Adipocyte (in vitro differentiated cells): ENCODE measurements at places on chromosomes 1 and 21.
A peak's percentile ranks its signal among the peaks of the same experiment; 100 is the strongest.

DNA sequence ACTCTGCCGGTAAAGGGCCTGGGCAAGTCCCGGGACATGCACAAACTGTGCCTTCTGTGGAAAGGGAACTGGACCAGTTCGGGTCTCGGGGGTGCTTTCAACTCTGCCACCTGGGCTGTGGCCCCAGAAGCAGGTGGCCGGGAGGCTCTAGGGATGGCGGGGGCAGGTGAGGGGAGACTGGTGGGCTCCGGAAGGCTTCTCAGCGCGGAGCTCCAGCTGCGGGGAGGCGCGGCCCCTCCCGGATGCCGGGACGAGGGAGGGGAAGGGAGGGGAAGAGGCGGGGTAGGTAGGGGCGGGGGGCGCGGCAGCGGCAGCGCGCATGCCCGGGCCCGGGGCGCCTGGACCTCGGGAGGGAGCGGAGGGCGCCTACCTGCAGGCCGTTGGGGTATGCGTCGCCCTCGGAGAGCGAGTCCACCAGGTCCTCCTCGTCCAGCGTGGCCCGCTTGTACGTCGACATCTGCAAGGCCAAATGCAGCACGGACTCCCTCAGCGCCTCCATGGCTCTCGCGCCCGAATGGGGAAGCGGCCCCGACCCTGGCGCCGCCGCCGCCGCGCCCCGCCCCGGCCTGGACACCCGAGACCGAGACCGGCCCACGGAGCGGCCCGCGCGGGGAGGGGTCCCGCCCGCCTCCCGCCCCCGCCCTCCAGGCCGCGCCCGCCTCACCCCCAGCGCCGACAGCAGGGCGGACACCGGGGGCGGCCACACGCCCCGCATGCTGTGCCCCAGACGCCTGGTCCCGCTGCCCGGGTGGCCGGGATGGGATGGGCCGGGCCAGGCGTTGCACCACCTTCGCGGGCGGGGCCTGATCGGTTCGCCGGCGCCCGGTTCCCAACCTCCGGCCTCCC, at the start of gene ECE1:
Gene ECE1, minus strand, starts transcription at position 764 of the 846 bp plus-strand sequence. Its CDS starts 49 bp downstream, at position 715.
- peak; percentile 75 for DNase-seq

- no peak for DNase-seq
Observed at GRCh38 chr1:54766726-54767125, 2.4 kb upstream of the PARS2 start.

- no peak for DNase-seq
Observed at GRCh38 chr1:14919289-14919688, 234.3 kb upstream of the TMEM51 start.

GRCh38 chr1:150151291-150152181, 1.8 kb downstream of the PLEKHO1 start:
- peak; percentile 42 for DNase-seq

DNA sequence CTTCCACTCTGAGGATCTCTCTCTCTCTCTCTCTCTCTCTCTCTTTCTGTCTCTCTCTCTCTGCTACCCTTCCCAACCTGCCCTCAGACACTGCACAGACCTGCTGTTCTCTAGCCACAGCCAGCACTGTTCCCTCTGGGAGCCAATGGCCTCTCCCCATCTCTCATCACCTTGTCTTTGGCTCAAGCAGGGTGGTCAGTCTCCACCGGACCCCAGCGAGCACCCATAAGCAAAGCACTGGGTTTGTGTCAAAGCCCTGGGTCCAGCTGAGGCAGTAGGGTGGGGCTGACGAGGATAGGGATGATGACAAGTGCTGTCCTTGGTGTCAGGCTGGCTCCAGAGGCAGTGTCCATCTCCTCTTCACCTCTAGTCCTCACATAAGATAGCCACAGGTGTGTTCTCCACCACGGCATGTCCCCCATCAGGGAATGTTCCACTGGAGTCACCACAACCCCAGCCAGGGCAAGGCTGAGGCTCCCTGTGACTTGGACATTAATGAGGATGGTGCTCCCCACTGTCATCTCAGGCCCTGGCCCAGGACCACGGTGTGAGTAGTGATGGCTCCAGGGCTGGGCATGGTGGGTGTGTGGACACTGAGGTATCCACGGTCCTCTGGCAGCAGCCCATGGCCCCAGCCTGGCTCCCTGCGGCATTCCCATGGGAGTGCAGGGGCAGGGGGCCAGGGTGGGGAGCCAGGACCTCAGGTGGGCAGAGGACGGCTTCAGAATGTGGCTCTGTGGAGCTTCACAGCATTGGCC, 8.4 kb upstream of the GOLT1A start:
- DNase-seq = no peak

GRCh38 chr1:3642919-3643675, 6.8 kb downstream of the WRAP73 start:
- no peak for DNase-seq

GRCh38 chr1:42263019-42263418, 72.0 kb downstream of the FOXJ3 start:
- DNase-seq = no peak

- DNase-seq = no peak
Observed at GRCh38 chr1:176501599-176501998, 38.6 kb downstream of the PAPPA2 start.

DNA sequence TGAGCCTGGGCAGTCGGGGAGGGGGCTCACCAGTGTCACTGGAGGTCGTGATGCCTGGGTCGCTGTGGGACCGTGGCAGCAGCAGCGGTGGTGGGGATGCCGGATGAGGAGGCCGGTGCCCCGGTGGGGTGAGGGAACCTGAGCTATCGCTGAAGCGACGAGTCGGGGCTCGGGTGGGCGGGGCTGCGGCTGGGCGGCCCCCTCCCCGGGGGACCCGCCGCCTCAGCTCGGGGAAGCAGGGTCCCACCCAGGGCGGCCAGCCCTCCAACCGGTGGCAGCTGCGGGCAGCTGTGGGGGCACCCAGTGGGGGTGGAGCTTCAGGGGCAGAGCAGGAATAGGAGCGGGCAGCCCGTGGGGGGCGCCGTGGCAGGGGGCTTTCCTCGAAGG, 5.0 kb downstream of the ENTREP3 start:
- DNase-seq = no peak

- peak; percentile 74 for DNase-seq
Observed at GRCh38 chr1:231053493-231054162, 13.6 kb upstream of the FAM89A start.

DNA sequence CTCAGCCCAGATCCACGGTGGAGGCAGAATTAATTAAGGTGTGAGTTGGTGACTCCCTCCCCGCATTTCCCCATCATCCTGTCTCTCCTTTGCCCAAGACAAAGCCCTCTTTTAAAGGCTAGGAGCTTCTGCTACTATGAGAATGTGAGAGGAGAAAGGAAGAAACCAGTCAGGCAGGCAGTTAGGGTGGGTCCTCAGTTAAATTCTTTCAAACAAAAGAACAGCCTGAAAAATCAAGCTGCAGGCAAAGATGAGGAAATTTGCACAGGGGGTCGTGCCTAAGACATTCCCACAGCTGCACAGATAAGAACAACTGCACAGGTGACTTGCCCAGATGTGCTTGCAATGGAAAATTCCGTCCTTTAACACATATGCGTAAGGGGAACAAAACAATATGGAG, 47.6 kb downstream of the SERTAD4 start:
- no peak for DNase-seq

DNA sequence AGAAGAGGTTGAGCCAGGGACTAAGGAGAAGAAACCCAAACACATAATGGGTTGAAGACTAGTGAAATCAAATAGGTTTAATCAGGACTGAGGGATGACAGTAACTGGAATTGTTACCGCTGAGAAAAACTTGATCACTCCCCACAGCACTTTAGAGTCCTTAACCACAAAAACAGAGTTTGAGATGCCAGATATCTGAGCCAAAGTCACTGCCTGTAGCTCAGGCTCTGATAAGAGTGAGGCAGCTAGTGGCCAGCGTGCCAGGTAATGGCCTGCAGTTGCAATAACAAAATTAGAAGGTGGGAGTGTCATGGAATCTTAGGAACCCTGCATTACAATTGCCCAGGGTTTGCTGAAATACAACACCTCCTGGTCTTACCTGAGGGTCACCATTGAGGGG, 48.0 kb downstream of the PRKAB2 start:
- no peak for DNase-seq

DNA sequence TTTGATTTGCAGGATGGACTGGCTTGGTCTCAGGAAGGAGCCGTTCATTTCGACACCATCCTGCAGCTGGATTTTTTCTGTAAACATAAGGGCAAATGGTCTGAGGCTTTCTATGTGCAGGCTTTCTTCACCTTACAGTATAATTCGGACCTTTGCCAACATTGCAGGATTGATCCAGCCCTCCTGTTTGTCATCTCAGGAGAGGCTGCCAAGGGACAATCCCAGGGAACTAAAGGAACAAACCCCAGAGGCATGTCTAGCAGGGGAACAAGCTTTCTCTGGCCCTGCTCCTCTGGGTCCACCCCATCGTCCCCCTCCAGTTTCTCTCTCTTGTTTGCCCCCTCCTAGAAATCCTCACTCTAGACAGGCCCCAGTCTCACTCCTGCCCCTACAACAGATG, 24.8 kb upstream of the GBP6 start:
- no peak for DNase-seq

DNA sequence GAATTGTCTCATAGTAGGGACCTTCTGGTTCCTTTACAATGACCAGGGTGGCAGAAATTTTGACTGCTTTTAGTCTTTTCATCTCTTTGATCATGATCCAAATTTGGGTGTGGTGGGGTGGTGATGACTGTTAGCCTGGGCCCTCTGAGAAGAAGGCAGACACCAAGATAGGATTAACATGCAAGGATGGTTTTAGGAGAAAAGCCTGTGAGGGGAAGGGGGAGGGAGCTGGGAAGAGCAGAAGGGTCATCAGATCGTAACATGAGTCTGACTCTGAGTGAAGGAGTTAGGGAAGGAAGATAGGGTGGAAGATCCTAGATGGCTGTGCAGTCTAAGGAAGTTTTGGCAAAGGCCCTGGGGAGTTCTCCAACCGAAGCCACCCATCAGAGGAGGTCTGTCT, 28.5 kb upstream of the CAMSAP2 start:
- no peak for DNase-seq

DNA sequence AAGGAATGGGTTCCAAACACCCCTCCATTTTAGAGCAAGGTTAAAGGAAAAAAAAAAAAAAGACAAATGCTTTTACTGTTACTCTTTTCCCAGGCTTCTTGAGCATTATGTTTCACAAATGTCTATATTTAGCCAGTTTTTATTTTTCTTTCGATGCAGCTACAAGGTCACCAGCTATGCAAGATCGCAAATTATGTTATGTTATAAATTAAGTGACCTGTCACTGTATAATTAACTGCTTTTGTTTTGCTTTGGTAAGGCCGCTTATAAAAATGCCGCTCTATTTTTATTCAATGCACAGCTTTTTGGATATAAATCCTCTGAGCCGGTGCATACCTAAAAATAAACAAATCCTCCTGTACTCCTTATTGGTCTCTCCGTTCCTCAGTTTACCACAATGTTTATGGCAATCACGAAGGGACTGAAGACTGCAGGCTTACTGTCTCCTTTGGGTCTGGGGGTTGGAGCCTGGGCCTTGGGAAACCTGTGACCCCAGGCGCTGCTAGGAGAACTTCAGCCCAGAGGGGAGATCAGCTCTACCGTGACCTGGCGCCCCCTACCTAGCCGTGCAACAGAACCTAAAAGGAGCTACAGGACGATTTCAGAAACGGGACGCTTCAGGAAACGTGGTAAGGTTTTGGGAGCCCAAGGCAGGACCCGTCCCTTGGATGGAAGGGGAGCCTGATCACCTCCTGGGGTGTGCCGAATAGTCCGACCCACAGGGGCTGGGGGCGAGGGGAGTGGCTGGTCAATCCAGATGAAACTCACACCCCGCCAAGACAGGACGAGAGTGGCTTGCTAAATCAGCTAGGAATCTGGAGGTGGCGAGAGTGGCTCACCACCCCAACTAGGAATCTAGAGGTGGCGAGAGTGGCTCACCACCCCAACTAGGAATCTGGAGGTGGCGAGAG, 101.2 kb upstream of the CD55 start:
- DNase-seq = no peak

GRCh38 chr1:75308365-75308764, 174.2 kb downstream of the LHX8 start:
- no peak for DNase-seq

- DNase-seq = peak; percentile 88
Observed at GRCh38 chr1:221392453-221392852, 349.4 kb downstream of the DUSP10 start.

DNA sequence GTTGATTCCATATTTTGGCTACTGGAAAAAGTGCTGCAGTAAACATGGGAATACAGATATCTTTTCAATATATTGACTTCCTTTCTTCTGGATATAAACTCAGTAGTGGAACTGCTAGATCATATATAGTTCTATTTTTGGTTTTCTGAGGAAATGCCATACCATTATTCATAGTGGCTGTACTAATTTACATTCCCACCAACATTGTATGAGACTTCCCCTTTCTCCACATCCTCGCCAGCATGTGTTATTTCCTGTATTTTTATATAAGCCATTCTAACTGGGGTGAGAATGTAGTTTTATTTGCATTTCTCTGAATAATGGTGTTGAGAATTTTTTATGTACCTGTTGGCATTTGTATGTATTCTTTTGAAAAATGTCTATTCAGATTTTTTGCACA, 385.2 kb downstream of the NUF2 start:
- DNase-seq = no peak

DNA sequence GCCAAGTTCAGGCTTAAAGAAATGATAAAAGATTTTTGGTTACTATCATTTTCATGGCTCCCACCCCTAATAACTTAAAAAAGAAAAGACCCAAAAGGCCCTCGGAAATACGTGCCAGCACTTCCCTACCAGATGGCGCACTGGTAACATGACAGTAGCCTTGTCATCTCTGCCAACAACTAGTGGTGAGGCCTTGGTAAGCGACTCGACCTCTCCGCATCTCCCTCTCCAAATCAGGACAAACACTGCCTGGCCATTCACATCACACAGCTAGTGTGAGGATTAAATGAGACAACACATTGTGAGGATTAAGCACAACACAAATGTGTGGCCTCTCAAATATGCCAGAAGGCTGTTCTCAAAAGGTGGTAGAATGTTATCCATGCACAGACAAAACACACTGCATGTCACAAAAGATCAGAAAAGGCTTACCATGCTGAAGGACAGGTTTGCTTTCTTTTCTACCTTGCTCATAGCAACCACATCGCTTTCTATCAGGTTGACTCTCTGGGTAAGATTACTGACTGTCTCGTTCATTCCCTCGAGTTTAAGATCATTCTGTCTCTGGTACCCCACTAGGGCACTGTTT, 16.4 kb downstream of the TEX38 start:
- no peak for DNase-seq

DNA sequence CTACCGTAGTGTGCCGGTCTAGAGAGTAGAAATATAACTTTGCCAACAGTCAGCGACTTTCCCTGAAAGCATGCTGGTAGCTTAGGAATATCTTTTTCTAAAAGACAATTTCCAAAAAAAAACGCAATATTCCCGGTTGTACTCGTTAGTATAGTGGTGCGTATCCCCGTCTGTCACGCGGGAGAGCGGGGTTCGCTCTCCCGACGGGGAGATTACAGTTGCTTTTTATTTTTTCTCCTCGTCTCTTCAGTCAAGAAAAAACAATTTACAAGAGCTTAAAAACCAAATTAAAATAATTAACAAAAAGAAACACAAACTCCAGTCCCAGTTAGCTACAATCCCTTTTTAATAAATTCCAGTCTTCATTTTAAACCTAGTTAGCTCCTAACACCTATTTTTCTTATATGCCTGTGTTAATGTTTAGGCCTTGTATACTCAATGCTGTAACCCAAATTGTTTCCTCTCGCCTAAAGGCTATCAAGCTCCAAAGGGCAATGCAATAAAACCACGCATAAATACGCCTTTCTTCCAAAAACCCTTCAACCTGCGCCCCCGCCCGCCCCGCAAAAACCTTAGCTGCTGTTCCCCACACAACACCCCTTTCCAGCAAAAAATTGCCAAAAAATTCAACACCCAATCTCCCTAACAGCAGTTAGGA, 7.8 kb downstream of the HSPA6 start:
- DNase-seq = peak; percentile 43
